ENCODE measurements at places on chromosomes 6 and 20.

GRCh38 chr20:24733416-24733815 lies 215.7 kb upstream of the CST7 start:
- DNase-seq = no peak

- DNase-seq = no peak
Observed at GRCh38 chr6:156351346-156351966, 425.7 kb upstream of the ARID1B start.

GRCh38 chr6:3277851-3278416 lies 19.2 kb downstream of the PSMG4 start:
- no peak for DNase-seq

- DNase-seq = no peak
Observed at GRCh38 chr6:57027301-57027700, 19.2 kb upstream of the KIAA1586 start.

DNA sequence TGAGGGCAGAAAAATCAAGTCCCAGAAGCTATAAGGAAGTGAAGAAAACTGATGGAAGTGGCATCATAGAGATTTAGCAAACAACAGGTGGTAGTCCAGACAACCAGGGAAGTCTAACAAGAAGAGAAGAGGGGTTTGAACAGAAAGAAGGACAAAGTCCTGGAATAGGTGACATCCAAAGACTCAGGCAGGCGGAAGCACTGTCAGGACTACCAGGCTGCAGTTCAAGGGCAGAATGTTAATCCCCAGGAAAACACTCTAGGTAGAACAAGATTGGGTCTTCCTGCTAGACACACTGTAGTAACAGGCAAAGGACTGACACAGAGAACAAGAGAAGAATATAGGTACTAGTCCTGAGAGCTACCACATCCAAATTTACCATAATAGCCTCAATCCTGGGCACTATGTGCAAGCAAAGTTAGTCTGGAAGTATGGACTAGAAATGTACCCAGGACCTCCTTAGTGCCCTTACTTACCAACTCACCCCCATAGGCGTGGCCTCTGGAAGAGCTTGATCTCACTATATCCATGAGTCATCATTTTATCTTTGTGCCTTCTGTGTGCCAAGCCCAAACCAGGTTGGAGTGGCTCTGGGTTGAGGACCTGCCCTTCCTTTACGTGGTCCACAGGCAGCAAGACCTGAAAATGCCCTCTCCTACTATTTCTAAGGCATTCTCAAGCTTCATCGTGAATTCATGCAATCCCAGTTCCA lies 2.2 kb upstream of the EPB41L2 start:
- peak; percentile 5 for DNase-seq

DNA sequence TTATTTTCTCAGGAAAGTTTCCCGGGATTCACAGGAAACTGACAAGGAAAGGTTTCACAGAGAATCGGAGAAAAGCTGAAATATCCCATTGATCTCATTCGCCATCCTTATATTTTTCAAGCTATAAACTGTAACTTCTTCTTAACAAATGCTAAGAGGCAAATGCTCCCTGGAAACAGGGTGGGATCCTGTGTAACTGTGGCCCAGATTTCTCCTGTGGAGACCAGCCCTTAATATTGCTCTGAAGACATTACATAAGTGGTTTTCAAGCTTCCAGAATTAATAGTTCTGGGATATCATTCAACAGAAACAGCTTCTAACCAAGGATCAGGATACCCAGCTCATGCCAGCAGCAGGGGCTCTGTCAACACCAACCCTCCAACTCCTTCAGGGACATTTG lies 69.2 kb downstream of the THBS2 start:
- no peak for DNase-seq

DNA sequence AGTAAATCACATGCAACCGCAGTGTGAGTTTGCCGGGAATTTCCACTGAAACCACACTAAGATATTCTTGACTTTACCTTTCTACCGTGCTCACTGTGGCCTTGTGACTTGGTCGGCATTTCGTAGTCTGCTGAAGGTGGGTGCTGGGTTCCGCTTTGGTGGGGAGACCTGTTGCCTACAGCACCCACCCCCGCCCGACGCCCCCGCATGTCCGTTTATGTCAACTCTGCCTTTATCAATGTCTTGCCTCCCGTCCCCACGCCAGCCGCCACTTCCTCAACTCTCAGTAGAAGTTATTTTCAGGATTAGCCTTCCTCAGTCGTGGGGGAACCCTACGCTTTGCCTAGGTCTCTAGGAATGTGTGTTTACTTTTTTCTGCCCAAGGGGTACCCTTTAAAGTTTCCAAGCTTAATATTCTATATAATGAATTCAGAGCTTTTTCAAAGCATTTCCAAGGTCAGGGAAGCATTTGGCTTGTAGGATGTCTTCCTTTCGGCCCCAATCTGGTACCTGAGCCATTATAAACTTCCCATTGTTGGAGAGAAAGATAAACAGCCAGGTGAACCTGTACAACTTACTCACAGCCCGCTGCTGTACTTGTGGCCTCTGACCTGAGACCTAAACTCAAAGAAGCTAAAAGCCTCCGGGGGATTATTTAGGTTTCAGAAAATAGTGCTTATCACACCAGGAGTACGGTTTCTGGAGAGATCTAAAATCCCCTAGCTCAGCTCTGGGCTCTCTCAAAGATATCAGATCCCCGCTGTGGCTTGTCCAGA lies 54.2 kb downstream of the TBC1D7 start:
- DNase-seq = no peak

DNA sequence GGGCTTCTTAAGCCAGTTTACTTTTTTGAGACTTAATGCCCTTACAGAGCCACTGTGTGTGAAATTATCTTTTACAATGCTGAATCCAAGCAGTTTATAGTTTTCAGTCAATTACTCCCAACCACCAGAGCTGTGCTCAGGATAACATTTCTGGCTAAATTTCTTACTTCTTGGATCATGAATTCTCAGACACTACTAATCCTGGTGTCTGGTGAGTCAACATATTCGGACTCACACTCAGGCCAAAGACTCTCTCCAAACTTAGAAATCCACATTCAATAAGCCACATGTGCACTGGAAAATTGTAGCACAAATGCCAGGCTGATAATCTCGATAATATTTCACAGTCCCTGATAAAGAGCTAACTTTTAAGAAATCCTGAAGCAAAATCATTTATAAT lies 49.0 kb downstream of the PTPRT start:
- DNase-seq = no peak

DNA sequence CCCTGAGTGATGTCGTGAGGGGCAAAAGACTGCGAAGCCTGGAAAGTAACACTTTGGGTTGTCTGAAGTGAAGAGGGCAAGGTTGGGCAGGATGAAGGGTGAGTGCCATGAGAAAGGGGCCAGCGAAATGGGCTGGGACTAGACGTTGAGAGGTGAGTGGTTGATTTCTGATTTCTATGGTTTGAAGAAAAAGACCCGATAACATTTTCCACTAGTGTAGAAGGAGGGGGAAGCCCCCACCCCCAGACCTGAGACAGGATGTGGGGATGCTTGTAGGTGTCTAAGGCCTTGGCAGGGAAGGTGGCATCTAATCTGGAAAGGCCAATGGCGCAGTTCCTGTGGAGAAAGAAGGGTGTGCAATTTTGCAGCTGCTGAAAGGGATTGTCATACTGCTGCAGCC lies 25.3 kb upstream of the KIF3B start:
- DNase-seq = no peak

DNA sequence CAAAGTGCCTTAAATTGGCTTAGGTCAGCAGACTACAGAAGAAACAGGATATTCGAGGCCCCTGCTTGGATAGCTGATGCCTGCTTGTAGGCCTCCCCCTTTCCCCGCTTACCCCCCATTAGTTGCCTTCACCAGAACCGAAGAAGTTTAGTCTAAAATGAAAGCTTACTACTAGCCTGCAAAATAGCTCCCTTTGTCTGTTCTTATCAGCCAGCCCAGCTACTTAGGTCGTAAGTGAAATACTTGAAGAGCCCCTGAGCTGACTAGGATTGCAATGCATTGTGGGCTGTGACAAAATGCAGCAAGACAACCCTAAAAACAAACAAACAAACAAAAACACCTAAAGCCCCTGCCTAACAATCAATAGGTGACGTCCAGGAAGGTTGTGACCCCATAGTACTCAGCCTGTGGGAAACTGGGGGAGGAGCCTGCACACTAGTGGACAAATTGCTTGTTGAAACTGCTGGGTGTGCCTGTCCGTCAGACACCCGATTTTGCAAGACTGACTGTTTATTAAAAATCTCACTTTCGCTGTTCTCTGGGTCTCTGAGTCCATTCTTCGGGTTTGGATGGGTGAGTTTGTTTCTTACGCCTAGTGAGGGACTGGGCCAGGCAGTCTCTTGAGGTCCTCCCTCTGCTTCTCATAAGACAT lies 105.0 kb upstream of the DUSP22 start:
- DNase-seq = no peak

- no peak for DNase-seq
Observed at GRCh38 chr6:170116636-170117035, 174.2 kb downstream of the DLL1 start.

DNA sequence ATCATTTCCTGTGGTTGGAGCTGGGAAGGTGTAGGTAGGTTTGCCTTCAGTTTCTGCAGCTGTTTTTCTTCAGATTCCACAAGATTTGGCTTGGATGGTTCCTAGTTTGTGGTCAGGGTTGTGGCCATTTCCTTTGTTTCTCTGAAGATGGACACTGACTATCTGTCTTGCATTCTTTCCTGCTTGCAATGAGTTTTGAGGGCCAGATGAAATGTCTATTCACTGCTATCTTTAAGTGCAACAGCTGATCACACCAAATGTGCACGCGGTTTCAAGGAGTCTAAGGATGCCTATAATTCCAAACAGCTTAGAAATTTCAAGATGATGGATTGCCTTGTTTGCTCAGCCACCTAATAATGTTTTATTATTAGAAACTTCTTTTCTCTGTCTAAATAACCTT lies 28.4 kb downstream of the IL20RA start:
- DNase-seq = no peak

DNA sequence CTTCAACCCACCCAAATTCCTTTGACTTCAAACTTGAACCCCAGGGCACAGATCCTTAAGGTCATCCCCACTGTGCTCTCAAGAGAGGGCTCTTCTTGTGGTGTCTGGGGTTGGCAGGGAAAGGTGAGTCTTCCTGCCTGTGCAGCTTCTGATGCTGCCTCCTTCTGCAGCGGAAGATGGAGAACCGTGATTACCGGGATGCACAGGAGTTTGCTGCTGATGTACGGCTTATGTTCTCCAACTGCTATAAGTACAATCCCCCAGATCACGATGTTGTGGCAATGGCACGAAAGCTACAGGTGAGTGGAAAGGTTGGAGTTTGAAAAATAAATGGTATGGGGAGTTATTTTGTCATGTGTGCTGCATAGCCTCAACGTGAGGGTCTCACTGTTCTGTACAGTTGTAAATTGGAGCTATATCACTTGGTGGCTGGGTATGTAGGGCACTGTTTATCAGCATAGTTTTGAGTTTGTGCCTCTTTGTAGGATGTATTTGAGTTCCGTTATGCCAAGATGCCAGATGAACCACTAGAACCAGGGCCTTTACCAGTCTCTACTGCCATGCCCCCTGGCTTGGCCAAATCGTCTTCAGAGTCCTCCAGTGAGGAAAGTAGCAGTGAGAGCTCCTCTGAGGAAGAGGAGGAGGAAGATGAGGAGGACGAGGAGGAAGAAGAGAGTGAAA lies 9.0 kb downstream of the BRD2 start:
- no peak for DNase-seq

GRCh38 chr6:31568537-31568961 lies 3.5 kb upstream of the LTA start:
- no peak for DNase-seq

DNA sequence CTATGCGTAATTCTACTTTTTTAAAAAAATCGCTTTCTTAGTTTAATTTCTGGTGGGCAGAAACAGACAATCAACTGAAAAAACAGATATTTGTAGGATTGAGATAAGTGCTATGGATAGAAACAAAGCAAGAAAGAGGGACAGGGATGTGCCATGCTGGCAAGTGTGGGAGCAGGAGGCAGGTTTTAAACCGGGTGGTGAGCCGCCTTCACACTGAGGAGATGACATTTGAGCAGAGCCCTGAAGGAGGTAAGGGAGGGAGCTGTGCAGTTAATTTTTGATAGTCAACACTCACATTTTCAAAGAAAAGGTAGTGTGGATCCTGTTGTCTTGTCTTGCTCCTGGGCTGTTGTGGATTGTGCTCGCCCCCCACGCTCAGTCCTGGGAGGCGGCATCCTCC lies 46.8 kb upstream of the TMEM217 start:
- DNase-seq = no peak

GRCh38 chr6:84877515-84878210 lies 113.3 kb upstream of the TBX18 start:
- no peak for DNase-seq

- no peak for DNase-seq
Observed at GRCh38 chr6:41939176-41939847, 2.3 kb downstream of the CCND3 start.

DNA sequence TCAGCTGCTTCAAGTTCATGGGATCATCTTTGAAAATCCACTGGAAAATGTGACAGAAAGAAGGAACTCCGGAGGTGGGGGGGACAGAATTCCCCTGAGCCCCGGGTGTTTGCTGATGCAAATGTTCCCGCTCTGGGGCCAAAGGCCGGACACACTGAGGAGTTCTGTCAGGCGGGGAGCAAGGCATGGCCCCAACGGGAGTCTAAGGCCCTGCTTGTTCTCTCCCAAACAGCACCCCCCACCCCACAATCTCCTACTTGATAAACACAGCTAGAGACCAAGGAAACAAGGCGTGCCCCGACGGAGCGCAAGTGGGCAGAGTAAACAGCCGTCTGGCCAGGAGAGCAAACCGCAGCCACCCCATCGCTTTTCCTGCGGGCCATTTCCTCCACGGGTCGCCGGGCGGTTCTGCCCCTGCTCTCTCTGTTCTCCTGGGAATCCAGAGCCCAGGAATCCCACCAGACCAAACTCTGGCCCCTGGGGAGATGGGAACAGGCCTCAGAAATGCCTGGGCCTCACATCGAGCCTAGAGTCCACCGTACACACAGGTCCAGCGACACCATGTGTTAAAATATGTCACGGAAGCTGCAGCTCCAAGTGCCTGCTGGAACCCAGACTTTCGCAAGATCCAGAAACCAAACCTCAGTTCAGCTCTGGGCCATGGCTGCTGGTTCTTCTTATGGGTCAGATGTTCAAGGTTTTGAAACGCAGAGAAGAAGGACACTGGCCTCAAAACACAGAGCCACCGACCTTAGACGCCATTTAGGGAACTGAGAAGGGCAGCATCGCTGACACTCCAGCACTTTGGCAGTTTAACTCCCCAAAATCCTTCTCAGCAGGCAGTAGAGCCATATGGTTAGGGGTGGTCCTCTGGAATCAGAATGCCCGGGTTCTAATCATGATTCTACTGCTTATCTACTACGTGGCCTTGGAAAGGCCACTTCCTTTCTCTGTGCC lies 104.2 kb downstream of the PREX1 start:
- no peak for DNase-seq

- DNase-seq = no peak
Observed at GRCh38 chr6:7697820-7698623, 27.9 kb upstream of the BMP6 start.

DNA sequence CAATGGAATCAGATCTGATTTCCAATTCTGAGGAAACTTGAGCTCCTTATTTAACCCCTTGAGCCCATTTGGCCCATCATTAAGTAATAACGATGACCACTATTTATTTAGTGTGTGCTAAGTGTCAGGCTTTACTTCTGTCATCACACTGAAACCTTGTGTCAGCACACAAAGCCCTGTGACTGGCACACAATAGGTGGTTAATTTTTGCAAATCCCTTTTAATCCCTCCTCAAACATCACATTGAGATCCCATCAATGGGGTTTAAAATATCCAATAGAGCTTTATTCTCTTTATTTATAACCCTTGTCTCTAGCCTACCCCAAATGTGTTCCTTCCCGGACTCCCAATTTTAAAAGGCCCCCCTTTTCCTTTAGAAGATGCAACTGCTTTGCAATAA lies 656.8 kb upstream of the CHD6 start:
- DNase-seq = no peak
